Stimulated activated CD8-positive, alpha-beta memory T cell treated with anti-CD3 and anti-CD28 coated beads, Interleukin-7, amount 100 ng/mL, for 4 hours (primary cell): ENCODE measurements at places on chromosomes 12 and 14.

DNA sequence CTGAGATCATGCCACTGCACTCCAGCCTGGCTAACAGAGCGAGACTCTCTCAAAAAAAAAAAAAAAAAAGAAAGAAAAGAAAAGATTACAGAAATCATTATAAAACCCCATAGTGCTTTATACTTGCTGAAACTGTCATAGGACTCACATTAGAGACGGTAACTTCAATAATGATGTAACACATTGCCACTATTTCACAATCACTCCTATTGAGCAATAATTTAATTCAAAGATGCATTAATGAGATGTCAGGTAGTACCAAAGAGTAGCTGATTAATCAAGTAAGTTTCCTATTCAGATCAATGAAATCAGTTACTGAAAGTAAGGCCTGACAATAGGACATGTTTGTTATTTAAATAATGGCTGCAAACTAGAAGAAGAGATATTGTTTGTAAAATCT, 751.5 kb upstream of the ALG10B start:
- no peak for DNase-seq

DNA sequence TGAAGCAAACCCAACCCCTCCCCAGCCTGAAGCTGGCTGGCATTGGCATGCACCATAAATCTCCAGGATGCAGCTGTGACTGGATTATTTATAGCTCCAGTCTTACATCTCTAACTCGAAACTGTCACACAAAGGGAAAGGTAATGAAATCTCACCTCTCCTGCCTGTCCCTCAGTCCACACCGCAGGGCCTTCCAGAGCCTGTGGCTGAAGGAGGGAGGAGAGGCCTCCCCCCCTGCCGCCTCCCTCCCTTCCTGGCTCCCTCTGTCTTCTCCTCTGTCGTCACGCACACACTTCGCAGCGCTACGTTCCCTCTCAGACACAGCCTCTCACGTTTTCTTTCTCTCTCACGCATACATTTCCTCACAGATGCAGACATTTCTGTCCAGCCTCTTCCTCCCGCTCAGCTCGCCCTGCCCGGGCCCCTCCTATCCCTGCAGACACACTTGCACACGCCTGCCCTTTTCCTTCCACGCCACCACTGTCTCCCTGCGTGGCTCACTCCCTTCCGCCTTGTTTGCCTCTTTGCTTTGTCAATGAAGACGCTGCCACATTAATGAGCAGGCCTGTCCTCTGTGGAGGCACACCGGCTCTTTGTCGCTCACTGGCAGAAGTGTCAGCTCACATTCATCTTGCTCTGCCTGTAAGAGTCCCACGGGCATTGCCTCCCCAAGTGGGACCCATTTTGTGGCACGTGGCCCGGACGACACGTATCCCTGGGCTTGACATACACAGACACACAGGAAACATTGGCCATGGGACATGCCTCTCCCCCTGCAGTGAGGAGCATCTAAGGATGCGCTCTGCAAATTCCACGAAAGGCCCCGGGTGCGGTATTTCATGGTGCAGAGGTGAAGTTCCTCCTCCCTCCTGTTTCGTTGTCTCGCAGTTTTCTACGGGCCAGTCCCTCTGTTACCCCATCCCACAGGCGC, 27.9 kb downstream of the IRF2BPL start:
- no peak for DNase-seq

DNA sequence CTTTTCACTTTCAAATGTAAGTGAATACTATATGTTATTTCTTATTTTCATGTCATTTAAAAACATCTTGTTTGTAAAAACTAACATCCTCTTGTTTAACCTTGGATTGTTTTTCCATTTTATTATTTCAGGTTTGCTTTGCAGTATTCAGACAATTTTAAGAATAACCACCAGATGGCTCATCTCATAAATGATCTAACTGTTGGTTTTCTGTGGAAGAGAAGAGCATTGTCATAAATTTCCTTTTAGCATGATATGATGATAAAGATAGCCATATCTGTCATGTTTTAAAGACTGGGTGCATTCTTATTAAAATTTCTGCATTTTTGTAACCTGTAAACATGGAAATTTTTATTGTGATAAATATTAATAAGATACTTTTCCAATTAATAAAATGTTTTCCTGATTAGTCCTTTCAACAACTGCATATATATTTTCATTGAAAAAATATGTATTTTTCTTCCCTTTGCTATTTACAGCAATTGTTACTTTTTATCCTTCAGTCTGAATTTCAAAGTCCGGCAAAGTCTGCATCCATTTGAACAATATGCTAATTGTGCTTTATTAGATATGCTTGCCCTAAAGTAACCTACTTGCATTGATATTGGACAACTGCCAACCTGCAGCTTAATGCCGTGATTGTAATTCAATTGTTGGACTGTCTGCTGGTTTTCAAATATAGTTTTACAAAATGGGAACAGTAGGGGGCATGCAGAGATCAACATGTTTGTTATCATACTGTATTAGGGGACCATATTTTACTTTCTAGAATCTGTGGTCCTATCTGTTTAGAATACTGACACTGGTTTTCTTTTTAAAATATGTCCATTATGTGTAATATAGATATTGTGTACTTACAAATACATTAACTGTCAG, 163.4 kb downstream of the GARIN6 start:
- DNase-seq, result no peak

GRCh38 chr12:71810921-71811320, 28.6 kb upstream of the TBC1D15 start:
- no peak for DNase-seq

DNA sequence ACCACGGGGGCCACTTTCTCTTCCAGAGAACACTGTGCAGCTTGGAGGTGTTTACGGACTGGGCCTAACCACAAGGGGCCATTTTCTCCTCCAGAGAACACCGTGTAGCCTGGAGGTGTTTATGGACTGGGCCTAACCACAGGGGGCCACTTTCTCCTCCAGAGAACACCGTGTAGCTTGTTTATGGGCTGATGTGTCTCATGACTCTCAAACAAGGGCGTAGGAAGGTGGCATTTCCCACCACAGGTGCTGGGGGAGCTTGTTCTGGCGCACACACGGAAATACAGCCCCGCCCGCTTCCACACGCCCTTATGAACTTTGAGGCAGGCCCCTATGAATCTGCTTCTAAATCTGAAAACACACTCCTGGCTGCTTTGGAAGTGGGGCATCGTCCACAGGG, 174.6 kb upstream of the SFSWAP start:
- peak; percentile 2 for DNase-seq

GRCh38 chr12:68446384-68446783, 114.2 kb upstream of the MDM1 start:
- no peak for DNase-seq

- DNase-seq, result no peak
Measured at GRCh38 chr12:104049903-104050356, at the start of gene GLT8D2. GLT8D2 (minus strand) TSS chr12:104050187; CDS start chr12:104019648, 30,539 bp downstream.

DNA sequence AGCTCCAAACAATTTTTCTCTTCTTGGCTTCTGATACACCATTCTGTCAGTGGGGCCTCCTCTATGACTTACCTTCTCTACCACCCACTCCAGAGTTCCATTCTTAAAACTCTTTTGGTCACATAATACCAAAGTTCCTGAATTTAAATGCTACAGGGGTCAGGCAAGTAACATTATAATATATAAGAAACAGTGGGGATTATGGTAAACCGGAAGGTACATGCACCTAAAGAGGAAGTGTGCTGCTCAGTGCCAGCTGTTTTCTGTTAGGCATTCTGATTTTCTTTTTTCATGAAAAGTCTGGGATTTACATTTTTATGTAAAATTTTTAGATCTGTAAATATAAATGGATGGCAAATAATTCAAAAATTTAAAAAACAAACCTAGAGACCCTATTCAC, 39.9 kb downstream of the SOS2 start:
- DNase-seq, result no peak

DNA sequence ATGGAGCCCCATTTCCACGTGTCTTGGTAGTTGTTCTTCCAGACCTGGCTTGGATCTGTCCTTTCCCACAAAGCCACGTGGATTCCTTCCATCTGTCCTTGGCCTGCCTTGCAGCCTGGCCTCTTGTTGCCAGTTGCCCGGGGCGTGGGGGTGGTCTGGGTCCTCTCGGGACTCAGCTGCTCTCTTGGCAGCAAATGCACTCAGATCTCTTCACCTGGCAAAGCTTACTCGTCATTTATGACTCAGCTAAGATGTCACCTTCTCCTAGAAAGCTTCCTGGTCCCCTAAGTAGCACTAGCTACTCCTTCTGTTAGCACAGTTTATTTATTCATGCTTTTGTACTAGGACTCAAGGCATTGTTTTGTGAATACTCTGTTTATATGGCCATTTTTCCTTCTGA, 13.6 kb downstream of the PLEKHG3 start:
- DNase-seq, result no peak

GRCh38 chr12:107311682-107312081, 218.3 kb upstream of the CRY1 start:
- no peak for DNase-seq
